ENCODE measurements at places on chromosomes 12 and 14. TPM values are rescaled to one million over a fixed set of nuclear protein-coding genes. Genes with fewer than 3 reads are reported as not detected.

GRCh38 chr12:18254081-18254480, 7.2 kb upstream of the PIK3C2G start:
- DNase-seq, result no peak

DNA sequence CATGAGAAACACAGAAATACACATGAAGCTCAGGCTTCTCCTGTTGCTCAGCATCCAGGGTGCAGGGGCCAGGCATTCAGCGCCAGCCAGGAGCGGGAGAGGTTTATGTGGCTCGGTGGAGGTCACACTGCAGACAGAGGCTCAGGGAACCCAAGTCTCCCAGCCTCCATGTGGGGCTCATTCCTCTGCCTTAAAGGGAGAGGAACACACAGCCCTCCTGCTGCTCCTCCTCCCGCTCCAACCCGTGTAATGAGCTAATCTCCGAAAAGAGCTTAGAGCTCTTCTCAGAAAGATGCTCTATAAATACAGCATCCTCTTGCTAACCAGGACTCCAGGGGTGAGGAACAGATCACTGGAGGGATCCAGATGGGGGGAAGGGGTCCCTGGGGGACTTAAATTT, 28.2 kb downstream of the FGF6 start:
- peak; percentile 17 for DNase-seq

The FBLN5 gene
- polyA plus RNA-seq, result 63.2 TPM

- no peak for DNase-seq
Measured at GRCh38 chr12:57939291-57939690, 2.1 kb upstream of the ATP23 start.

DNA sequence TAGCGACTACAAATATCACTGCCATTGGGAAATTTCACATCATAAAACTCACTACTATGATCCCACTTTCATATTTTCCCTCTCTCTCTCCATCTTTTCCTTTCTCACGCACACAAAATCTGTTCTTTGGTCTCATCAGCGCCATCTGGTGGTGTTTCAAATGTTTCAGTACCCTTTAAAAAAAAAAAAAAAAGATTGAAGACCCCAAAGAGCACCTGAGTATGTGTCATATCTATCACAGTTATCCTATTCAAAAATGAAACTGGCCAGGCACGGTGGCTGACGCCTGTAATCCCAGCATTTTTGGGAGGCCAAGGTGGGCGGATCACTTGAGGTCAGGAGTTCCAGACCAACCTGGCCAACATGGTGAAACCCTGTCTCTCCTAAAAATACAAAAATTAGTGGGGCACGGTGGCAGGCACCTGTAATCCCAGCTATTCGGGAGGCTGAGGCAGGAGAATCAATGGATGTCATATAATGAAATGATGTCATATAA, 72.4 kb downstream of the TTC9 start:
- DNase-seq, result no peak

DNA sequence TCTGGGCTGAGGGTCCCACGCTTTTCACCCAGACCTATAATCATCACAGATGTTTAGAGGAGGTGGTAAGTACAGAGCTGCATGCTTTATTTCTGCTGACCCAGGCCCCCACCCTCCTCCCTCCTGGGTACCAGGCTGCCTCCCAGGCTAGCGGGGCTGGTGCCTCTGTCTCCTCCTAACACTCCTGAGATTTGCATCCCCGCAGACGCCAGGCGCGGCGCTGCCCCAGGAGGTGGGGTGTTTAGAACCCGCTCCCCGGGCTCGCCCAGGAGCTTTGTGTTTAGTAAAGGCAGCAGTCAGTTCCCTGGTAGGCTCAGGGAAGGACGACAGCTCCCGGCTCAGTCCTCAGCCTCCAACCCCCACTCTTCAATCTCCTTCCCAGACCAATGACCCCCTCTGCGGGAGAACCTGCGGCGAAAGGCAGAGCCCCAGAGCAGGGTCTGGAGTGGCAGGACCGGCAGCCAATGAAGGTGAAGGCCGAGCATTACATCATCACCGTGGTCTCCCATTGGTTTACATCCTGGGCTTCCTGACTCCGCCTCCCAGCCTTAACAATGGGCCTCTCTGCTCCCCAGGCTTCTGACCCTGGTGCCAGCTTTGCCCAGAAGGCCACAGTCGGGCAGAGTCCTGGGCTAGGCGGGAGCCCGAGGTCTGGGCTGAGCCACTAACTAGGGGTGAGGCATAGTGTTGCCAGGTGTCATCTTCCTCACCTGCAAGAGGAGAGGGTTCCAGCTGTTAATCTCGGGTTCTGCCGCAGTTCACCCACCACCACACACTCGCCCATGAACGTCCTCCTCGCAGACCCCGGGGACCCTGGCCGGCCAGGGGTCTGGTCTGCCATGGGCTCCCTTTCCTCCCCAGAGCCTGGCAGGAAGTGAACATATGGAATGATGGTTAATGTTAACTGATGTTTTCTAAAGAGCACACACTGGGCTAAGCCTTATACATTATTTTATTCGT, 57.5 kb downstream of the CALM1 start:
- peak; percentile 97 for DNase-seq

The ASCL1 gene
- polyA plus RNA-seq, result 6.4 TPM

The DTX3 gene
- 25.9 TPM for polyA plus RNA-seq

The ZNF891 gene
- 3.2 TPM for polyA plus RNA-seq

GRCh38 chr14:101882141-101882935, 82.0 kb upstream of the DYNC1H1 start:
- DNase-seq, result no peak

DNA sequence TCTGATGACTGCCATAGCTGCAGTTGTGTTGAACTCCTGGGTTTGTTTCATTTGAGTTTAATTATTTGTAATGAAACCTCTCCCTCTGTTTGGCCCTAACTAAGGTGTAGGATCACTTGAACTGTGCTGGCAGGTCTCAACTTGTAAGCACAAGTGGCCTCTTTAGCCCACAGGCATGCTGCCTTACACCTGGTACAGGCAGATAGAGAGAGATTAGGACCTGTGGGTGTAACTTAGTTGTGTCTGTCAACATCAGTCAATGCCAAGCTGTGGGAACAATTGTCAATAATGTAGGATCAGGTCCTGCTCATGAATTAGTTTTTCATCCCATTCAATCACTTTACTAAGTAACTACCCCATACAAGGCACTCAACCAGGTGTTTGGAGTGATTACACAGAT, 263.0 kb upstream of the G2E3 start:
- no peak for DNase-seq

- DNase-seq, result no peak
Measured at GRCh38 chr12:111584959-111585358, 14.2 kb downstream of the ATXN2 start.

The ASB2 gene
- polyA plus RNA-seq, result 12.1 TPM

- no peak for DNase-seq
Measured at GRCh38 chr12:67698672-67699581, 50.4 kb downstream of the DYRK2 start.

- no peak for DNase-seq
Measured at GRCh38 chr12:50119387-50119786, 7.4 kb downstream of the COX14 start.

- no peak for DNase-seq
Measured at GRCh38 chr14:68926236-68926635, 52.9 kb downstream of the ACTN1 start.

- no peak for DNase-seq
Measured at GRCh38 chr12:56274299-56274698, 7.6 kb downstream of the COQ10A start.

The DBX2 gene
- 0.01 TPM for polyA plus RNA-seq

The ZDHHC22 gene
- polyA plus RNA-seq, result 1.6 TPM

DNA sequence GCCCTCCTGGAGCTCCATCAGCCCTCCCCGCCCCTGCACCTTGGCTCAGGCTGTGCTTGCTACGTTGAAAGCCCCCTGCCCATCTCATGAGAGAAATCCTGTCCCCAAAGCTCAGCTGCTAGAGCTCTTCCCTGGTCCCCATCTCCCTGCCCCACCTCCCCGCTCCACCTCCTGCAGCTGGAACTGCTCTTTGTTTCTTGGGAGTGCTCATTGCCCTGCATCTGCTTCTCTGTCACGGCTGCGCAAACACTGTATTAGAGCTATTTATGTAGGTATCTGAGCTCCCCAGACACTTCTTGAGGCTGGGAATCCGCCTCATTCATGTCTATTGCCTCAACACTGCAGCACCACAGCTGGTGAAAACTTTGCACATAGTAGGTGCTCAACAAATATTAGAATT, 32.8 kb upstream of the PRIMA1 start:
- DNase-seq, result no peak

DNA sequence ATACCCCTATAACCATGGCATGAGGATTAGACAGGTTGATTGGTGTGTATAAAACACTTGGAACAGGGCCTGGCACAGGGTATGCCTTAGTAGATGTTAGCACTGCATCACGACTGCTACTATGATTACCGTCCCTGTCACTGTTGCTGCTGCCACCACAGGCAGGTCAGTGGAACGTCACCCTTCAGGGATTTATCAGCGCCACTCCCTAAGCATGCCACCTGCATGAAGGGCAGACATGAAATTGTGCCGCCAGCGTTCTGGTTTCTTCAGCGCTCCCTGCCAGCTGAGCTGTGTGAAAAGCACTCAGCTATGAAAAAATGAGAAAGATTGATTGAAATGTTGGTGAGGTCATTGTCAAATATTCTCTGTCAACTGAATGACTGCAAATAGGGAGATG, 477.0 kb downstream of the DPF3 start:
- DNase-seq, result no peak

GRCh38 chr14:104513641-104514046, 65.9 kb upstream of the C14orf180 start:
- no peak for DNase-seq

- DNase-seq, result no peak
Measured at GRCh38 chr12:100539202-100539601, 34.3 kb upstream of the GAS2L3 start.

- peak; percentile 17 for DNase-seq
Measured at GRCh38 chr14:65949711-65950516, 536.3 kb upstream of the CCDC196 start.

The NOVA1 gene
- polyA plus RNA-seq, result 11.6 TPM

DNA sequence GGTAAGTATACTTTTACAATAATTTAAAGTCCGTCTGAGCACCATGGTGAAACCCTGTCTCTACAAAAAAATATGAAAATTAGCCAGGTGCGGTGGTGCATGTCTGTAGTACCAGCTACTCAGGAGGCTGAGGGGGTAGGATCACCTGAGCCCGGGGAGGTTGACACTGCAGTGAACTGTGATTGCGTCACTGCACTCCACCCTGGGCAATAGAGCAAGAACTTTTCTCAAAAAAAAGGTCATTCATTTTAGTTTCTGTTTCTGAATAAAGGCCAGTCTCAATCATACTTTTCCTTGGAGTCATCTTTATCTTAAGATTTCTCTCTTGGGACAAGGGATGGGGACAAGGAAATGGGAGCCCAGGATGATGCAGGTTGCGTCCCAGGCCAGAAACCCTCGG, 12.9 kb downstream of the ANKRD13A start:
- peak; percentile 93 for DNase-seq

- no peak for DNase-seq
Measured at GRCh38 chr12:6264402-6265037, 46.0 kb upstream of the PLEKHG6 start.

The OR4M1 gene
- polyA plus RNA-seq, result not detected

DNA sequence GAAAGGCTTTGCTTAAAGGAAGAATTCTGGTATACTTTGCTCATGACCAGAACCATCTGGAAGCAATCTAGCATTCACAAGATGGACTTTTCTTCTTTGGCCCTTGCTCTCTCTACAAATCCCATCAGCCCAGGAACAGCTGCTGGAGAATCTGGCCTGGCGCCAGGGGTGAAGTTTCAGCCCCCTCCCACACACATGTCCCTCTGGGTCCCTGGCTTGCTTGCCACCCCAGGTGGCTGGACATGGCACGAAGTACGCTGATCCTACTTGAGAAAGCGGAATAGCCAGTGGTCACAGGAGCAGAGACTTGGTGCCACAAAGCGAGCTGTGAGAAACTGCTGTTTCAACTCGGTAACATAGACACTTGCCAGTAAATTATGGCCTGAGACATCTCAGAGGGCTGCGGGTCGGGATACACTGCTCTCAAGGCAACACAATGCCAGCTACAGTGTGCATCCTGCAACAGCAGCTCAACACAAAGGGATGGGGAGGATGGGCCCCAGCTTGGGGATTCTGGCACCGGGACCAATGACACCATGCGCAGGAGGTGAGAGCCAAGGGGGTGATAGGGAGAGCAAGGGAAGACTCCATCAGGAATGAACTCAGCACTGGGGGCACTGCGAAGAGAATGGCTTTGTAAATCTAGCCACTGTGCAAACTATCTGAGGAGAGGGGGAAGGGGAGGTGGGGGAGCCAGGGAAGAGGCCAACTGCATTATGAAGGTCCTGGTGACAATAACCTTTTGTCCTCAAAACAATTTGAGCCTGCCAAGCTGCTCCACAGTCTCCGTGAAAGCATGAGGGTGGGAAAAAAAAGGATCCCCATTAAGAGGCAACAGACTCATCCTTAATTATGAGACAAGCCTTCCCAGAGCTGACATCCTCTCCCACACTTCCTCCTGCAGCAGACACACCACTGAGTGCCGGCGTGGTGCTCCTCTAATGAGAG, 219.9 kb downstream of the PPM1H start:
- peak; percentile 20 for DNase-seq

The NDRG2 gene
- polyA plus RNA-seq, result 76.5 TPM

The C12orf42 gene
- polyA plus RNA-seq, result 0.16 TPM

The WNT5B gene
- 8.5 TPM for polyA plus RNA-seq

The STON2 gene
- polyA plus RNA-seq, result 14.6 TPM

DNA sequence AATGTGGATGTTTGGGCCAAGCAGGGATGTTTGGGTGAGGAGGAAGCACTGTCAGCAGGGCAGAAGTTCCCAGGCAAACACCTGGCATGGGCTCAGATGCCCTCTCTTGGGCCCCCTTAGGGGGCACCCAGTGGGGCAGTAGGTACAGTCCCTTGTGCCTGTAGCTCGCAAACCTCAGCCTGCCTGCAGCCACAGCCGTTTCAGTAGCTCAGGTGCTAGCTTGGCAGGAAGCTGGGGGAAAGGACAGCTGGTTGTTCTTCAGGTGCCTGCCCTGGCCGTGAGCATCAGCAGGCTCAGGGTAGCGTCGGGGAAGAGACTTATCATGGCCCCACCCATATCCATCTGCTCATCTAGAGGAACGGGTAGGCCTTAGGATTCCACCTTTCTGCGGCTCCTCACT, 67.5 kb downstream of the B4GALNT3 start:
- no peak for DNase-seq

The FGF6 gene
- polyA plus RNA-seq, result 0.07 TPM

GRCh38 chr14:38127356-38127755, 80.3 kb upstream of the SSTR1 start:
- DNase-seq, result no peak

DNA sequence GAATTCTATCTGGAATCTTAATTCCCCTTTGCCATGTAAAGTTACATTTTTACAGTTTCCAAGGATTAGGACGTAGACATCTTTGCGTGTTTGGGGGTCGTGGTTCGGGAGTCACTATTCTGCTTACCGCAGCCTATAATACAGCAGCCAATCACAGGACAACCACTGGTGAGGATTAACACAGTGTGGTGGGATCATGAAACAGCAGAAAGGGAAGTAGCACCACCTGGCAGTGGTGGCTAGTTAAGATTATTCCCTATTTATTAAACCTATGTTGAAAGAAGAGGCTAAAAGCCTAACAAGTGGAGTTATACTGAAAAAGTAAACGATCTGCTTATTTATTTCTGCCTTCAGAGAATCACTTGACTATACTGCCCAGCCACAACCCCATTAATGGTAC, 71.7 kb downstream of the IPO8 start:
- no peak for DNase-seq

DNA sequence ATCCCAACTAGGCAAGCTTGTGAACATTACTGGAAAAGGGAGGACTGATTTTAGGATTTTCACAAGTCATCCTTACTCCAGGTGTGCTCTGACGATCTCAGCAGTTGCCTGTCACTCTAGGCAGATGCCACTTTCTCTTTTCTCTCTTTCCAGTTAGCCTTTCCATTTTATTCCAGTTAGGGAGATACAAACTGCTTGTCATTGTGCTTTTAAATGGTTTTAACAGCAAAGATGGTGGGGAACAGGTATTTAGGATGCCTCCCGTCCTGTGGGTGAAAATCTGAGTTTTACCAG, 1.2 kb downstream of the PA2G4 start:
- DNase-seq, result no peak
